ENCODE measurements at places on chromosomes 5 and 9. TPM values are rescaled to one million over a fixed set of nuclear protein-coding genes. Genes with fewer than 3 reads are reported as not detected.

- peak; percentile 26 for DNase-seq
These were observed 31.9 kb upstream of the FSTL4 start for GRCh38 chr5:133644000-133644865.

- DNase-seq, result no peak
These were observed 111.3 kb downstream of the FER start for GRCh38 chr5:108858959-108859358.

DNA sequence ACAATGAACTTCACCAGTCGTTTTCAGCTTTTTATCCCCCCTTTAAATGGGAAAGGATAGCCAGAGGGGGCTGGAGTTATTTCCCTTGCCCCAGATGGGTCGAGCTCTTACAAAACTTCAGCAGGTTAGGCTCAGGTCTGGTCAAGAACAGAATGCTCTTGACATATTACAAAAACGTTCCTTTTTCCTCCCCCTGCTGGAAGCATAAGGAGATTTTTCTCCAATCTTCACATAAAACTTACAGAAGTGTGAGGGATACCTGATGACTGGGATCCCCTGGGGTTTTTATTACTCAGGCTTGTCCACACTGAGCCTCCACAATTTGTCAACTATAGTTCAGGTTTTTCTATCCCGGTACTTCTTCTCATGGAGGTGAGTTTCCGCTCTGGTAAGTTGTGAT, 60.8 kb downstream of the CSF2 start:
- no peak for DNase-seq

- DNase-seq, result no peak
These were observed 8.2 kb downstream of the SQSTM1 start for GRCh38 chr5:179828756-179829421.

DNA sequence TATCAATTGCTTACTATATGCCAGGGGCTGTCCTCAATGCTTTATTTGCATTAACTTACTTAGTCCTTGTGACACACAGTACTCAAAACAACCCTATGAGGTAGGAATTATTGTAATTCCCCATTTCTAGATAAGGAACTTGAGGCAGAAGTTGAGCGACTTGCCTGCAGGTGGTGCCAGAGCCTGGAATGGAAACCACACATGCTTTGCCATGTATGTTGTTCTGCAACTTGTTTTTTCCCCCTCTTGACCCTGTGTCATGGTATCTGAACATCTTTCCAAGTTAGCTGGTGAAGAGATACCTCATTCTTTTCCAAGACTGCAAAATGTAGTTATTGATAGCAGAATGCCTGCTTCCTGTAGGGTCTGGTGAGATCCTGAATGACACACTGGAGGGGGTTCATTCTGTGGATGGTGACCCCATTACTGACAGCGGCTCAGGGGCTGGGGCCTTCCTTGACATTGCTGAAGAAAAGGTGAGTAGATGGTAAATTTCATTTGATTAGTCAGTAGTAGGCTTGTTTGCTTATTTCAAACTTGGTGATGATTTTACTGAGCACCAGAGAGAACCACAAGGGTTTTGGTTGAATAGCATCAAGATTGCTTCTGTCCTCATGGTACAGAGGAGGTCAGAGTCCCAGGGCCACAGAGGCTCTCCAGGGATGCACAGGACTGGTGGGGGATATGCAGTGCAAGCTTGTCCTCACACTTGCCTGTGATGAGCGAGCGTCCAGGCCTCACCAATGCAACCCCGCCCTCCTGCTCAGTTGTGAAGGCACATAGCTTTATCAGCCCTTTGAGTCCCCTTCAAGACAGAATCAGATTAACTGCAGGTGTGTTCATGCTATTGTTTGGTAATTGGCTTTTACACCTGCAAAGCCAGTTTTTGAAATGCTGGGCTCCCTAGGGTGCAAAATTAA, 57.0 kb downstream of the COL15A1 start:
- DNase-seq, result peak; percentile 63

DNA sequence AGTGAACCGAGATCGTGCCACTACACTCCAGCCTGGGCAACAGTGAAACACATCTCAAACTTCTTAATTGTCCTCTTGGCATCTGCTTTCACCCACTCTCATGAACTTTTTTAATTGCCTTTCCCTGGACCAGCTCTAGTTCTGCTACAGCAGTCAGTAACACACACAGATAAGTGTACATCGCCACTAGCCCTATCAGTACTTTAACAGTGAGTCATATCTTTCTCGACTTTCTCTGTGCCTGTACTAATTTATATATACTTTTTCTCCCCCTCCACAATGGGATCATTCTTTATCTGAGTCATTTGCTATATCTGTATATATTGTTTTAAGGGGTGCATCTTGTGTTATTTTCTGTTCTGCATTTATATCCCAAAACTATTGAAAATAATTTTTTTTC, 6.7 kb downstream of the CDC37L1 start:
- DNase-seq, result no peak

DNA sequence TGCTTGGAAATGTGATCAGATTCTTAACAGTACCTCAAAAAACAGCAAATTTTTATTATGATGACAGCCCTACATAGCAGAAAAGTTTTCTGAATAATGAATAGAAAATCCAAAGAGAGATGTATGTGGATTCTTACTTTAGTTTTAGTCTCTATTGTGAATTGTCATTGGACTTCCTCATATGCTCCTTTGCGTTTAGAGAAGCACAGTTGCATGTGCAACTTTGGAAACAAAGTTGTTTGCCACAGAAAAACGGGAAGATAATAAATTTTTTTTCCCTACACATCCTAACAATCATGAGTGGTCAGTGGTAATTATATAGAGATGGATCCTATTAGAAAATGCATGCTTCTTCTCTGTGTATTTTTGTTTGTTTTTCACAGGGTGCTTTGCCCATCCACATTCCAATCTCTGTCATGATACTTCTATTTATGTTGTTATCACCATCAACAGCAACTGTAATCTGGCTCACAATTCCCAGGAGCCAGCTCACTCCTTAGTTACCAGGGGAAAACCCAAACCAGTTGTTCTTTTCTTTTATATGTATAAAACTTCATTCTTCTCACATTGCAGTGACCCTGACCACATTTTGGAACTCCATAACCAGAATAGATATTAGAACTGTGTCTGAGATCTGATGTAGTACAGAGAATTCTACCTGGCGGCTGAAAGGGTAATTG, 118.7 kb downstream of the NDUFS4 start:
- DNase-seq, result no peak

GRCh38 chr5:68757626-68758212, 336.1 kb upstream of the SLC30A5 start:
- DNase-seq, result no peak

DNA sequence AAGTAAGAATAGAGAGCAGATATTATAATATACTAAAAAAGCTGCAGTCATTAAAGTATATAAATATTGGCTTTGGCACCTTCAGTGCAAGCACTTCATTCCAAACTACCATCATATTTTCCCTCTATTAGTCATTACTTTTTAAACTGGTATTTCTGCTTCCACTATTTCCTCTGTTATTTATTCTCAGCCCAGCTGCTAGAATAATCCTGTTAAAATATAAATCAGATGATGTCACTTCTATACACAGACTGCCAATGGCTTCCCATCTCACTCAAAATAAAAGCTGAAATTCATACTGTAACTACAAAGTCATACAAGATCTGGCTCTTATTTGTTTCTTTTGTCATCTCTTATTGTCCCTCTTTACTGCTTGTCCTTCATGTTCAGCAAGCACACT, 432.9 kb downstream of the TLE4 start:
- no peak for DNase-seq

DNA sequence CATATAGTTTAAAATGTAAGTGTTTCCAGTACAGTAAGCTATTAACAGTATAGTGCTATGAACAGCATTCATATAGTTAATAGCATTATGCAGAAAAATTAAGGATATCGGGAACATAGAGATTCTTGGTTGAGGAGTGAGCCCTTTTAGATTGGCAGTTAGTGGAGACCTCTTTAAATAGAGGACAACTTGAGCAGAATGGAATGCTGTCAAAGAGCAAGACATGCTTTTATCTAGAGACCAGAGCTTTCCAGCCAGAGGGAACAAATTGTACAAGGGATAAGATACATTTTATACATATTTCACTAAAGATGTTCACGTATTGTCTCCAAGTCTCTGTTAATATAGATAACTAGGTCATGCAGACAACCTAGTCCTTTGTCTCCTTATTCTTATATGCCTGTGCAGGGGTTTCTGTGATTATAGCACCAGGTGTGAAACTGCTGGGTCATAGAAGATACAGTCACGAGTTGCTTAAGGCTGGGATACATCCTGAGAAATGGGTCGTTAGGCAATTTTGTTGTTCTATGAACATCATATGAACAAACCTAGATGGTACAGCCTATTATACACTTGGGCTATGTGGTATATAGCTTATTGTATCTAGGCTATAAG, 6.0 kb downstream of the IPO11 start:
- no peak for DNase-seq

- no peak for DNase-seq
These were observed 17.9 kb upstream of the SCGB3A2 start for GRCh38 chr5:147860641-147861025.

- DNase-seq, result no peak
These were observed 18.9 kb downstream of the RALGPS1 start for GRCh38 chr9:126933334-126933980.

GRCh38 chr5:138549414-138549813, 6.4 kb upstream of the ETF1 start:
- no peak for DNase-seq

- no peak for DNase-seq
These were observed 142.0 kb upstream of the SH3GL2 start for GRCh38 chr9:17436854-17437253.

DNA sequence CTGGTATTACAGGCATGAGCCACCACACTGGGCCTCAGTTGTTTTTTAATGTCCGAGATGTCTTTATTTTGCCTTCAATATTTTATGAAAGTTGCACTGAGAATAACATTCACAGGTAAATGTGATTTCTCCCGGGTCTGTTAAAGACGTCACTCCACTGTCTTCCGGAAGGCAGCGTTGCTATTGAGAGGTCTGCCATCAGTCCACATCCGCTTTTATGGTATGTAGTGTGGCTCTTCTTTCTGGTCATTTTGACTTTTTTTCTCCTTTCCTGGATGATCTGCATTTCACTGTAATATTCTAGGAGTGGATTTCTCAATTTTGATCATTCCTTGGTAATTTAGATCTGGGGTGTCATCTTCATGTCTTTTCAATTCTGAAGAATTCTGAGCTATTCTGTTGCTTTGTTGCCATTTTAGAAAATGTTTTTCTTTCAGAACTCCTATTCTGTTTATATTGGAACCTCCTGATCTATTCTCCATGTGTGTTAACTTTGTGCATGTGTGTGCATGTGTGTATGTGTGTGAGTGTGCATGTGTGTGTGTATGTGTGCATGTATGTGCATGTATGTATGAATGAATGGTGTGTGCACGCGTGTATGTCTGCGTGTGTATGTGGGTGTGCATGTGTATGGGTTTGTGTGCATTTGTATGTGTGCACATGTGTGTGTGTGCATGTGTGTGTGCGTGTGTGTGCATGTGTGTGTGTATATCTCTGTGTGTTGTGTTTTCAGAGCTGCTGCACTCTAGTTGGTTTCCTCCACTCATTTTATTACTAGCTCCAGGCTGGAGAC, 1.9 kb upstream of the LCN1 start:
- no peak for DNase-seq

DNA sequence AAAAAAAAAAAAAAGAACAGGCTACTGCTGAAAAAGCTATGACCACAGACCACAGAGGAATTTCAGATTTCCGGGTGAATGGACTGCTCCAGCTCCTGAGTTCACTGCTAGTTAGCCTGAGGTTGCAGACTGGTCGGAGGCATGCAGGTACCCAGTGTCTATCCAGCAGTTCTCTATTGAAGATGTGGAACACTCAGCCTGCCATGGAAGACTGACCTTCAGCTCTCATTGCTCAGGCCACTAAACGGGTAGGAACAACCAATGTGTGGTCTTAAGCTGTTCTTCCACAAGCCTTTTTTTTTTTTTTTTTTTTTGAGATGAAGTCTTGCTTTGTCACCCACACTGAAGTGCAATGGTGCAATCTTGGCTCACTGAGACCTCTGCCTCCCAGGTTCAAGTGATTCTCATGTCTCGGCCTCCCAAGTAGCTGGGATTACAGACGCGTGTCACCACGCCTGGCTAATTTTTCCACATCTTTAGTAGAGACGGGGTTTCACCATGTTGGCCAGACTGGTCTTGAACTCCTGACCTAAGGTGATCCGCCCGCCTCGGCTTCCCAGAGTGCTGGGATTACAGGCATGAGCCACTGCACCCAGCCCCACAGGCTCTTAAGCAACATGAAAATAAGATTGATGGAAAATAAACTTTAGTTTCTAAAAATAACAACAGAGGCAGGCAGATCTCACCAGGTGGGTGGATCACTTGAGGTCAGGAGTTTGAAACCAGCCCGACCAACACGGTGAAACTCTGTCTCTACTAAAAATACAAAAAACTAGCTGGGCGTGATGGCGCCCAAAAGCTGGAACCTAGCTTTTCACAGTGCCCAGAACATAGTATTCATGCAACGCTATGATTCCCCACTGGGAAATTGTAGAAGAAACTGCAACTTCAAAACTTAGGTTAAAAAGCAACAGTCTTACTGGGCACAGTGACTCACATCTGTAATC, 20.0 kb upstream of the NPM1 start:
- no peak for DNase-seq

GRCh38 chr5:173333925-173334661, 5.9 kb upstream of the STC2 start:
- no peak for DNase-seq

DNA sequence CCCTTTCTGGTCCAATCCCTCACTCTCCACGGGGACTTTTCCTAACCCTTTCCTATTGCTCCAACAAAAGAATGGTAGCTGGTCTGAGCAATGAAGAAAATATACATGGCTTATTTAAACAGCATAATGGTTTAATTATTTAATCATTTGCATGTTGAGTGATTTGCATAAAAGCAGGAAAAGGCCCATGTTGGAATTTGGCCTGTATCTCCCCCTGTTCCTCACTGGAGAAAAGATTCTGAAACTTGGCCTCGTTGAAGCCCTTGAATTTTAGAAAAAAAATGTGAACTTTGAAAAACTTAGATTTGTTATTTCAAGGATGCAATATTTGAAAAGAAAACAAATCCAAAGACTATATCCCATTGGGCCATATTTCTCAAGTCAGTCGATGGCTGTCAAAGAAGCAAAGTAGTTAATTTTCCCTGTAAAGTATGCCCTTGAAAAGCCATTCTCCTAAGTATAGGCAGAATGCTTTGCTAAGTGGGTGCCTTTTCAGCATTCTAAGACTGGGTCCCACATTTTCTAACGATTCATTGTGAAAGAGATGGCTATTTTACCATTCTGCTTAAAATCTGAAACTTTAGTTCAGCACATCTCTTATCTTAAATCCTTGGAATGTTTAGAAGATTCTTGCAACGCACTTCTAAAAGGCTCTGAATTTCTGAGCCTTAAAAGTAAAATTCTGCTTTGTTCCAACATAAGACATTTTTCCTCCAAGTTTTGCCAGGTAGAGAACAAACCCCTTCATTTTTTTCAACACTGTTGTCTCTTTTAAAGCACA, 428.8 kb downstream of the ARHGEF28 start:
- DNase-seq, result no peak

- DNase-seq, result no peak
These were observed 37.3 kb downstream of the PALM2AKAP2 start for GRCh38 chr9:109817146-109817845.

MSX2 gene
- total RNA-seq, result 0.93 TPM

GRXCR2 gene
- total RNA-seq, result not detected

Data from neural progenitor cell (in vitro differentiated cells).